Endothelial cell (in vitro differentiated cells): ENCODE measurements at places on chromosomes 1 and 21.

GRCh38 chr1:153790966-153791647 lies 15.9 kb downstream of the SLC27A3 start:
- no peak overlapping the region for H3K27ac ChIP-seq
- peaks cover 15% of the 10 kb centered on the region for H3K4me1 ChIP-seq
- H3K36me3 ChIP-seq = no peaks in the 10 kb centered on the region
- DNase-seq = no peak

DNA sequence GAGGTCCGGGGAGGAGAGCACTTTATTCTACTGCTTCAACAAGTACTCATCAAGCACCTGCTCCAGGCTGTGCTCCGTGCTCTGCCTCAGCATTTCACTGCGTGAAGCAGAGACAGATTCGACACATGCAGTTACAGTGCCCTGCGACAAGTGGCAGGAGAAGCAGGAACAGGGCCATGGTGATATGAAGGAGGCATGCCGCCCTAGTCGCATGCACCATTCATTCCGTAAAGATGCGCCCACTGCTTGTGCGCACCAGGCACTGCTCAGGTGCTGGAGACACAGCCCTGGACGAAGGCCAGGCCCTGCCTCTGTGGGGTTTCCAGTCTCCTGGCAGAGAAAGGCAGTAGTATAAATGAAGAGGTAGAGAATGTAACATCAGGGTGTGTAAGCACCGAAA lies 206.6 kb downstream of the HIVEP3 start:
- no peak overlapping the region for H3K27ac ChIP-seq
- H3K4me1 ChIP-seq = peaks cover 6% of the 10 kb centered on the region
- H3K27me3 ChIP-seq = peaks cover 12% of the 10 kb centered on the region
- no peak overlapping the region for H3K4me3 ChIP-seq

- H3K36me3 ChIP-seq = no peaks in the 10 kb centered on the region
- peaks cover 6% of the 10 kb centered on the region for H3K4me1 ChIP-seq
- no peak overlapping the region for H3K4me3 ChIP-seq
- peaks cover 8% of the 10 kb centered on the region for H3K27me3 ChIP-seq
- H3K27ac ChIP-seq = no peak overlapping the region
Measured at GRCh38 chr1:22288593-22289241, 145.8 kb upstream of the WNT4 start.

DNA sequence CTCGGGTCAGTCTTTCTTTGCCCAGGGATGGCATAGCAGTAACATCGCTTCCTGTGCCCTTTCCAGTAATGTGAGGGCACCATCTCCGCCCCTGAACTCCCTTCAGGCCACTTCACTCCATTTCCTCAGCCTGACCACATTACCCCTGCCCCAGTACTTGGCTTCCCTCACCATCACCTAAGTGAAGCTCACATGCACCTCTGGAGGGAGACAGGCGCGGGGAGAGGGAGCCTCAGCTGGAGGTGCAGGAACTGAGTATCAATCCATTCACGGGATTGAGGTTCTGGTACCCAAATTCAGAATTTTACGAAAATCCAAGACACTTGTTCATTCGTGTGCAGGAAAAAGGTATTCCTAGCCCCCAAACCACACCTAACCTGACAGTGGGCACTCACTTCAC lies 540.4 kb downstream of the KIF26B start:
- H3K4me1 ChIP-seq = peaks cover 6% of the 10 kb centered on the region
- peaks cover 1% of the 10 kb centered on the region for H3K27me3 ChIP-seq
- no peaks in the 10 kb centered on the region for H3K36me3 ChIP-seq
- no peak overlapping the region for H3K4me3 ChIP-seq
- no peak overlapping the region for H3K27ac ChIP-seq

DNA sequence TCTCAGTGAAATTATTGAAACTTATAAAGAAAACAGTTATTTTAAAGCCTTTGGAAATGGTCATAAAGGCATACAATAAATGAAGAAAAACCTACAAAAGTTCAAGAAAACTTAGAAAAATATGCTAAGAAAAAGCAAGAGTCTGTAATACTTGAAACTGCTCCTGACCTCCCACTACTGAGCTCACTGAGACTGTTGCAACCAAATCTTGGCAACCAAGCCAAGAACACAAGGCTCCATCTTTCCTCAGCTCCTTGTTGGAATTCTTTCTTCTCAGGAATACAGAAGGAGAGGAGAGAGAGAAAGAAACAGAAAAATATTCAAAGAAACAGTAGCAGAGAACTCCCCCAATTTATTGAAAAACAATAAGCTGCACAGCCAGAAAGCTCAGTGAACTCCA lies 160.5 kb downstream of the RASAL2 start:
- no peak for DNase-seq
- peaks cover 8% of the 10 kb centered on the region for H3K27me3 ChIP-seq
- peaks cover 16% of the 10 kb centered on the region for H3K36me3 ChIP-seq

DNA sequence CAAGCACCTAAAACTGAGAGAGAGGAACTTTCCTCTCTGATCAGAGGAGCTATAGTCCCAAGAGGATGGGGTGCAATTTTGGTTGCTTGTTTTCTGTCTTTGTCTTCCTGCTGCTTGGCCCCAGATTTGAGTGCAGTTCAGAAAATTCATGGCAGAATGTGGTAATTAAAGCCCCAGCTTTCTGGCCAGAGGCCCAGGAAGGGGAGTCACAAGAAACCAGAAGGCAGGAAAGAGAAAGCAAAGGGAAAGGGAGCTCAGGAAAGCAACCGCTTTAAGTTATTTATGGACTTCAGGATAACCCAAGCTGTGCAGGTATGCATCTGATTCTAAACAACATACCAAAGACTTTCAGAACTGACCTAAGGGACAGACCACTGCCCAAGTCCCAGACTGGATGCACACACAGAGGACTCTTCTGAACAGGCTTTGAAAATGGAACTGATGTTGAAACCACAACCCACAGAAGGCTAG lies 88.8 kb downstream of the ST3GAL3 start:
- peaks cover 18% of the 10 kb centered on the region for H3K4me1 ChIP-seq
- H3K36me3 ChIP-seq = no peaks in the 10 kb centered on the region
- no peak for DNase-seq
- no peak overlapping the region for H3K4me3 ChIP-seq

DNA sequence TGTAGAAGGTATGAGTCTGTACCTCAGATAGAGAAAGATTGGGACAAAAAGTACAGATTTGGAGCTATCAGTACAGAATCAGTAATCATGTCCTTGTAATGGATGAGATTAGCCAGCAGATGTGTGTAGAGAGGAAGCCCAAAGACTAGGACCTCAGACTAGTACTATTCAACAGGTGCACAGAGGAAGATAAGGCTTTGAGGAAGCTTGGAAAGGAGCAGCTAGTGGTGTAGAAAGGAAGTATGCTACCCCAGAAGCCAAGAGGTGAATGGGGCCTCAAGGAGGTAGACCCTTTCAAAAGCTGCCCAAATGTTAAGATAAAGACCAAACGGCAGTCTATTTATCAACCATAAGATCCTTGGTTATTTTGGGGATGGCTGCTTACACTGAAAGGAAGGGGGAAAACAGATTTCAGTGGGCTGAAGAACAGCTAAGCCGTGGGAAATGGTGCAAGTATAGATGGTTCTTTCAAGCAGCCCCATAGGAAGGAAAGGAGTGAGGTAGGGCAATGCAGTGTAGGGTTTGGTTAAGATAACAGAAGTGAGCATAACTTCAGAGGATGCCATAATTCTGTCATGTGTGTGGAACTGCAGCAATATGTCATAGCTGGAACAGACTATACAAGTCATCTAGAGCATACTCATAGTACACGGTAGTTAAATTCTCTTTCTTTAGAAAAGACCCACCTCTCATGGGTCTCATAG lies 221.7 kb downstream of the HHIPL2 start:
- no peak overlapping the region for H3K27ac ChIP-seq
- no peaks in the 10 kb centered on the region for H3K36me3 ChIP-seq
- no peaks in the 10 kb centered on the region for H3K27me3 ChIP-seq
- peaks cover 5% of the 10 kb centered on the region for H3K4me1 ChIP-seq
- no peak overlapping the region for H3K4me3 ChIP-seq

DNA sequence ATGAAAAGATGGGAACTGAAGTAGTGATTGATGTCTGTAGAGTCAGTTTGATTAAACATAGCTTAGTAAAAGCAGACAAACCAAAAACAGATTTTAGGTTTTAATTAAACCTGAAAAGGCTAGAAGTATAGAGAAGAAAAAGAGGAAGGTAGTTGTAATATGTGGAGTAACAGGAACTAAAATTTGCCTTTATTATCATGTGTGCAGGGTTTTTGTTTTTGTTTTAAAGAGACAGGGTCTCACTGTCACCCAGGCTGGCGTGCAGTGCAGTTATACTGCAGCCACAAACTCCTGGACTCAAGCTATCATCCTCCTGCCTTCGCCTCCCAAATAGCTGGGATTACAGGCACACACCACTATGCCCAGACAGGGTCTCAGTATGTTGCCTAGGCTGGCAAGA lies 6.0 kb downstream of the TOR1AIP1 start:
- DNase-seq = no peak
- peaks cover 4% of the 10 kb centered on the region for H3K27me3 ChIP-seq

GRCh38 chr21:26019236-26019635 lies 151.3 kb downstream of the APP start:
- peaks cover 7% of the 10 kb centered on the region for H3K27me3 ChIP-seq
- peaks cover 10% of the 10 kb centered on the region for H3K4me1 ChIP-seq
- DNase-seq = no peak
- H3K36me3 ChIP-seq = peaks cover 32% of the 10 kb centered on the region

DNA sequence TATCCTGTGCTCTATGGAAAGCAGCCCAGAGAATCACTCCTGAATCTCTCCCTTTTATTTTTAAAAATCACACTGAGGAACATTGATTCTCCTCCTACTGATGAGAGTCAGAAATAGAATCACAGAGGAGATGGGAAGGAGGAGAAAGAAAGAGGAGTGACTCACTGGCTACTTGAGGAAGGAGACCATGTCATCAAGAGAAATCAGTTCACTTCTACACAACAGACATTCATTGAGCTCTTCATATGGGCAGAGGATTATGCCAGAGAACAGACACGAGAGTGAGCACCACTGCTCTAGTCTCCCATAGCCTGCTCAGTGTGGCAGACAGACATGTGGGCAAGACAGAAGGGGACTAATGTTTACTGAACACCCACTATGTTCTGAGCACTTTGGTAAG lies 44.2 kb downstream of the RAB3B start:
- peaks cover 5% of the 10 kb centered on the region for H3K27me3 ChIP-seq
- H3K4me1 ChIP-seq = peaks cover 9% of the 10 kb centered on the region
- peaks cover 25% of the 10 kb centered on the region for H3K36me3 ChIP-seq
- H3K4me3 ChIP-seq = no peak overlapping the region

DNA sequence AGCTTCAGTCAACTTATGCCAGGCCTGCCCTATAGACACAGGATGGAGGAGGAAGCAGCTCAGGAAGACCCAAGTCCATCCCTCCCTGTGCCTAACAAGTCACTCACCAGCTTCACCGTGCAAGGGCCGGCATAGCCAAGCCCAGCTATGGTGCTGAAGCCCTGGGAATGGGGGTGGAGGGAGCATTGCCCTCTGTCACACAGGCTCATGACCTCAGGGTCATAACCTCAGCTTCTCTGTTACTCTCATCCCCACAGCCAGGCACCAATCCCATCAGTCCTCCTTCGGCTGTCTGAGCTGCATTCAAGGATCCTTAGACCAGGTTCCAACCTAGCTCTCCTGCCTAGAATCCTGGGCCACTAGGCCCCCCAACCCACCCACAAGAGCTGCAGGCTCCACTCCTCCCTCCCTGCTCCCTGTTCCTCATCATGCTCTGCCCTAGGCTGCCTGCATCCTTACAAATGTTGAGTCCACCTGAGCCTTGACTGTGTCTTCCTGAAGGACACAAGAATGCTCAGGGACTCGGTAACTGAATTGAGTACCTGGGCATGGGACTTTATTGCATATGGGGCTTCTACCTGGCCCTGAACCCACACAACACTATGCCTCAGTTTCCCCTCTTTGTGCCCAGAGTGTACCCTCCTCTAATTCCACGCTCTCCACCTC lies 1.7 kb downstream of the CD244 start:
- DNase-seq = no peak
- peaks cover 21% of the 10 kb centered on the region for H3K4me1 ChIP-seq
- peaks cover 2% of the 10 kb centered on the region for H3K27me3 ChIP-seq
- no peaks in the 10 kb centered on the region for H3K36me3 ChIP-seq
- H3K4me3 ChIP-seq = no peak overlapping the region
